ENCODE measurements at places on chromosomes 2 and 18.

DNA sequence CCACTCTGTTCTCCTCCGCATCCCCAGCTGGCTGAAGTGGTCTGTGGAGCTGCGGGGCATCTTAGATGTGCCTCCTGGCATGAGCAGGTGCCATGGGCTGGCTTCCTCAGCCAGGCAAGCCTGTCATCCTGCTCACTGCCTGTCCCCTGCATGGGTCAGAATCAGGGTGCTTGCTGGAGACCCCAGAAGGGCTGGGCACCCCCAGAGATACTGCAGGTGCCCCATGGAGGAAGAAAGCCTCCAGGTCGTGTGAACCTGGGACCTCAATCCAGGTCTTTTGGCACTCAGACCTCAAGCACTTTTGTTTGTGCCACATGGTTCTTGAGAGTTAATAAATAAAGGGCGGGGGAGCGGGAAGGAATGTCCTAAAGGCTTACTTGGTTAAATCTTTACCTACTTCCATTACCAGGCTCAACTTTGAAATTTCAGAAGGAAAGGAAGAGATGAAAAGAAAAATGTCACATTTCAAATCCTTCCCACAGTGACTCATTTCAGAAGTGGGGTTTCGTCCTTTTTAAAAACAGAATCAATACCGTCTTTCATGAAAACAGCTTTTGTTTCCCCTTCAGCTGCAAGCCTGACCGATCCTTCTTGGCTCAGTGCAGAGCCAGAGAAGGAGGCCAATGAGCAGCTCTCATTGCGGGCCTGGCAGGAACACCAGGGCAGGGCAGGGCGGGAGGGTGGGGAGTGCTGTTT, 69.9 kb downstream of the RHOB start:
- DNase-seq = no peak

DNA sequence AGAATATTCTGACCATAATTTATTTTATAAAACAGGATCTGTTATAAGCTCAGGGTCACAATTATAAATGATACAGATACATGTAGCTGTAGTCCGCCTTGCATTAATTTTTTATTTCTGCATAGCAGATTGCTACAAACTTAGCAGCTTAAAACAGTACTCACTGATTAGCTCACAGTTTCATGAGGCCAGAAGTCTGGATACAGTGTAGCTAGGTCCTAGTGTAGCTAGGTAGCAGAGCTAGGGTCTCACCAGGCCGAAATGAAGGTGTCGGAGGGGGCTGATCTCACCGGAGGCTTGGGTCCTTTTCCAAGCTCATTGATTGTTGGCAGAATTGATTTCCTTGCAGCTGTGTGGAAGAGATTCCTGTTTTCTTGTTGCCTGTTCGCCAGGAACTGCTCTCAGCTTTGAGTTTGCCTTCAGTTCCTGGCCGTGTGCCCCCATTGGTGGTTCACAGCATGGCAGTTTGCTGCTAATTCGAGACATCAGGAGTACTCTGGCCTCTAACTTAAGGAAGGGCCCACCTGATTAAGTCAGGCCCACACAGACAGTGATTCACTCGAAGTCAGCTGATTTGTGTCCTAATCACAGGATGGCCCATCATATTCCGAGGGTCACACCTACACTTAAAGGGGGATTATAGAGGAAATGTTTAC, 18.4 kb downstream of the NAPG start:
- DNase-seq = no peak

- DNase-seq = no peak
Measured at GRCh38 chr2:187475499-187476248, 27.6 kb upstream of the CALCRL start.

- no peak for DNase-seq
Measured at GRCh38 chr2:185188656-185189055, 549.9 kb upstream of the FSIP2 start.

- no peak for DNase-seq
Measured at GRCh38 chr2:170969030-170969429, 40.0 kb downstream of the GORASP2 start.

DNA sequence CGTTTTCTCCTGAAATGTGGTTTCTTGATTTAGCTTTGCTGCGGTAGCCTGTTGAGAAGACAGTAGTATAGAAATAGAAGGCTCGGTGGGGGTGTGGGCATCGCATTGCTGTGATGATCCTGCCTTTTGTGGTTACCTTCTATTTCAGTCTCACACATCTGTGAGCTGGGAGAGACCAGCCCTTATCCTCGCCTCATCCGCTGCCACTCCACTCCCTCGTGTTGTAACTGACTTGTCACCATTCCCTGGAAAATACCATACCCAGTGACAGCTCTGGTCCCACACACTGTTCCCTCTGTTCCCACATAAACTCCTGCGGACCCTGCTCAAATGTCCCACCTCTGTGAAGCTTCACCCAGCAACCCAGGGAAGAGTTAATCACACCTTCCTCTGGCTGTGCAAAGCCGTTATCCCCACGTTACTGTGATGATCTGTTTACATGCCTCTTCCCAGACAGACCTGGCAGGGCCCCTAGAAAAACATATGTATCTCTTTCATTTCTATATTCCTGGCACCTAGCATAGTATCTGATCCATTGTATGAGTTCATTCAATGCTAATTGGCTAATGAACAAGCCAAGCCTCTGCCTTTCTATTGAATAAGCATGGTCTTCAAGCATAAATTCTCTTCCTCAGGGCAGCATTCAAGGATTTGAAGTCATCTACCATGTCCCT, 114.6 kb downstream of the MAPK4 start:
- DNase-seq = no peak

DNA sequence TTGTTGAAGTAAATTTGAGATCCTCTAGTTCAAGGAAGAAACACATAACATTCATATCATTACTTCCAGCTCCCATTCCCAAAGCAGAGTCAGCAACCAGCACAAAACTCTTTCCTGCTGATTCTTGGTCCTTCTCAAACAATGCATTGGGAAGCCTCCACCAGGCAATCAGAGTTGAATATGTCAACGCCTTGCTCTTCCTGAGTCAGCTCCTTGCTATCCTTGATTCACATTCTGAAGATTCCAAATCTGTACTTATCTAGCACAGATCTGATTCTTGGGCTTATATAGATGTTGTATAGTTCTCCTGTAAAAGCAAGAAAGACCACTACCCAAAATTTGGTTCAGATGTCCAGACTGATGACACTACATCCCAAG, 29.6 kb downstream of the CFAP210 start:
- no peak for DNase-seq

DNA sequence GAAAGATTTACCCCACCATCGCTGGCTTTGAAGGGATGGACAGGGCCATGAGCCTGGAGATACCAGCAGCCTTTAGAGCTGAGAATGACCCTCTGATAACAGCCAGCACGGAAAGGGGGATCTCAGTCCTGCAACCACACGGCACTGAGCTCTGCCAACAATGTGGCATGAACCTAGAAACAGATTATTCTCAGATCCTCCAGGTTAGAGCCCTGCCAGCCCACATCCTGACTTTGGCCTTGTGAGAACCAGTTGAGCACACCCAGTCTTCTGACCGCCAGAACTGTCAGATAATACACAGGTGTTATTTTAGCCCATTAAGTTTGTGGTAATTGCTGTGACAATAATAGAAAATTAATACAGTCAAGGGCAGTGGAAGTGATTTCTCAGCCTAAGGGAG, 9.4 kb upstream of the GNLY start:
- no peak for DNase-seq

GRCh38 chr2:155141418-155141817, 442.9 kb downstream of the KCNJ3 start:
- DNase-seq = no peak

- no peak for DNase-seq
Measured at GRCh38 chr2:196238836-196239380, 67.5 kb upstream of the STK17B start.

DNA sequence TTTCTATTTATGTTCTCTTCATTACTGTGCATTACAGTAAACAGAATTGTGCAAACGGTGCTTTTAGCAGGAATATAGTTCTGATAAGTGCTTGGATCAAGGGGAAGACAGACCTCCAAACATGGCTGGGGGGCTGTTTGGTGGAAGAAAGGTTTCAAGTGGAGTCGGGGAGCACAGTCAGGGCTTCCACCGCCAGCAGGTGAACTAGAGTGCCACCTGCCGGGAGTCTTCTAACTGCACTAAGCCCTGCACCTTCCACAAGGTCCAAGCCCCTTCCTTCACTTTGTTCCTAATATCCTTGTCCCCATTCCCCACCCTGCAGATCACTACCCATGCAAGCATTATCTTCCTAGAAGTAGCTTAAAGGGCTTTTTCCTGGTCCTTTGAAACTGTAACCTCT, 11.1 kb downstream of the ONECUT2 start:
- DNase-seq = no peak

DNA sequence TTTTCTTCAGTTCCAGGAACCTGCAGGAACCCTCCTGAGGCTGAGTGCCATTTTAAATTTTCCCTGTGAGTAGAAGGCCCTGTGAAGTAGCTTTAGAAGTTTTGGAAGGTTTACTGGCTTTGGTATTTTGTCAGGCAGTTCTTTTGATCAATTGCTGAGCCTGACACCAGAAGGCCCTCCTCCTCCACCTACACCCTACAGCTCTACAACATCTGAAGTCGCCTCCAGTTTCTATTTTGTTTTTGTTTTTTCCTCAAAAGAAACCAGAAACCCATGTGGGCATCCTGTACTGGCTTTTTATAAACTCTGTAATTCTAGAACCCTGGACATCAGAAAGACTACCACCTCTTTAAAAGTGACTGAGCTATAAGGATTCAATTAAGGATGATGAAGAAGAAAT, 153.7 kb downstream of the NRXN1 start:
- DNase-seq = no peak

DNA sequence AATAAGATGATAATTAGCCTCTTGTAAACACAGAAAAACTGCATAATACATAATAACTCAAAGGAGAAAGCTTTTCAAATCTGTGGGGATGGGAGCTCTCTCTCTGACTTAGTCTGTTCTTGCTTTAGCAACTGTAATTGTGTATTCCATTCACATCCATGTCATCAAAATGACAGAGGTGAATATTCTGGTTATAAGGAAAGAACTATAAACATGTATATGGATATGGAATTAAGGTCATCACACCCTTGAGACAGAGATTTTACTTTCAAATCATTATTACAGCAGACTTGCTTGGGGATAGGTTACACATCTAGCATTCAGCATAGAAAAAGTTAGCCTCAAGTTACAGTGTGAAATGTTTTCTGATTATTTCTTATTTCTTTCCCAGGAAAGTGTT, 497.7 kb downstream of the LRP1B start:
- no peak for DNase-seq

GRCh38 chr2:98921062-98921461, 15.0 kb downstream of the CRACDL start:
- DNase-seq = no peak

Data from amniotic stem cell (primary cell).